ENCODE measurements at places on chromosomes 6 and 20. TPM values are rescaled to one million over a fixed set of nuclear protein-coding genes. Genes with fewer than 3 reads are reported as not detected.

- DNase-seq: no peak
- no peak overlapping the region for H3K4me3 ChIP-seq
- H3K4me1 ChIP-seq: no peaks in the 10 kb centered on the region
- no peaks in the 10 kb centered on the region for H3K27me3 ChIP-seq
- H3K27ac ChIP-seq: no peak overlapping the region
Measured at GRCh38 chr6:87279196-87279595, 43.2 kb upstream of the SMIM8 start.

- DNase-seq: no peak
- H3K27me3 ChIP-seq: peaks cover 9% of the 10 kb centered on the region
- no peak overlapping the region for H3K4me3 ChIP-seq
Measured at GRCh38 chr6:18352842-18353241, 34.3 kb upstream of the RNF144B start.

DNA sequence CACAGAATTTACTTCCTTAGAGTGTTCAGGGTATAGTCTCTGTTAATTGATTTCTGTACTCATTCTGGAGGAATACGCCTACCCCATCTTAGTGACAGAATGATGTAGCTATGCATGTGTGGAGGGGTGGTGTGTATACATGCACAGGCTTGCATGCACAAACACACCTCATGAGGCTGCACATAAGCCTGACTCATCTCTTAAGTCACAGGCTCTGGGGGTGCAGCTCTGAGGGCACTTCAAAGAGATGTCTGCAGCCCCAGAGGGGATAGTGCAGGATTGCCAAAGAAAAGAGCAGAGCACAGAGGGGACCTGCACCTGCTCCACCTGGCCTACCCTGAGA lies 24.6 kb downstream of the TBX18 start:
- no peak overlapping the region for H3K27ac ChIP-seq
- H3K27me3 ChIP-seq: no peaks in the 10 kb centered on the region
- no peak for DNase-seq

UBD gene
- not detected for total RNA-seq

PSMB1 gene
- 229 TPM for total RNA-seq

EYA4 gene
- total RNA-seq: 0.34 TPM

POM121L2 gene
- not detected for total RNA-seq

All from endodermal cell (in vitro differentiated cells).